Neural progenitor cell (in vitro differentiated cells): ENCODE measurements at places on chromosomes 4 and X.
A peak's percentile ranks its signal among the peaks of the same experiment; 100 is the strongest.

DNA sequence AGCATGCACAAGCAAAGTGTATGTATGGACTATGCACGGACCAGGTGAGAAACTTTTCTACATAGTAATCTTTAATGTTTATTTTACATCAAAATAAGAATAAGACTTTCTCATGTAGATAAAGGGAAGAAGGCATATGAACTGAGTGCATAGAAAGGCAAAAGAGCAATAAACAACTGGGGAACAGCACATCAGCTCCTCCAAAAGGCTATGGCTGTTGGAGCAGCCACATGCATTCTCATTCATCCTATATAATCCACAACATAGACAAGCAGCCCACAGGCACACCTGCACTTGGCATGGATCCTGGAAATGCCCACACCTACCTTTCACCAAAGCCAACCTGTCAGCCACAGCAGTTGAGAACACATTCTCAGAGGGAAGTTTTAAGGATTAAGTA, 586.9 kb upstream of the INTU start:
- no peak for DNase-seq

GRCh38 chr4:176538217-176538925, 218.6 kb downstream of the SPCS3 start:
- DNase-seq, result no peak

GRCh38 chr4:154574311-154574710, 11.5 kb downstream of the FGB start:
- no peak for DNase-seq

DNA sequence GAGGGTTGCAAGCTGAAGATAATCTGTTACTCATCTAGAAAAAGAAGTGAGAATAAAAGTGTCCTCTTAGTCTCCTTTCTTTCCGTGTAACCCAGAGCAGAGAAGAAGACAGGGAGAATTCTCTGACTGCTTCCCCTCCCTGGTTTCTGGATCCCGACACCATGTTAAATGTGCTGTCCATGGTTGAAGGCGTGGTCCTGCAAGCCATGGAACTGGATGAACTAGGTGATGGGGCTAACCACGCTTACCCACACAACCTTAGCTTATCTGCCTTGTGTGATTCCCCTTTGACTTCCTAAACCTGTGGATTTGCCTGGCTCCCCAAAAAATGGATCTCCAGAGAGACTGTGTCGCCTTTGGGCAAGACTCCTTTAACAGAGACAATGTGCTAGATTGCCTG, 907.6 kb downstream of the FSTL5 start:
- peak; percentile 15 for DNase-seq

GRCh38 chr4:171583790-171584189, 229.4 kb upstream of the GALNTL6 start:
- DNase-seq, result no peak

DNA sequence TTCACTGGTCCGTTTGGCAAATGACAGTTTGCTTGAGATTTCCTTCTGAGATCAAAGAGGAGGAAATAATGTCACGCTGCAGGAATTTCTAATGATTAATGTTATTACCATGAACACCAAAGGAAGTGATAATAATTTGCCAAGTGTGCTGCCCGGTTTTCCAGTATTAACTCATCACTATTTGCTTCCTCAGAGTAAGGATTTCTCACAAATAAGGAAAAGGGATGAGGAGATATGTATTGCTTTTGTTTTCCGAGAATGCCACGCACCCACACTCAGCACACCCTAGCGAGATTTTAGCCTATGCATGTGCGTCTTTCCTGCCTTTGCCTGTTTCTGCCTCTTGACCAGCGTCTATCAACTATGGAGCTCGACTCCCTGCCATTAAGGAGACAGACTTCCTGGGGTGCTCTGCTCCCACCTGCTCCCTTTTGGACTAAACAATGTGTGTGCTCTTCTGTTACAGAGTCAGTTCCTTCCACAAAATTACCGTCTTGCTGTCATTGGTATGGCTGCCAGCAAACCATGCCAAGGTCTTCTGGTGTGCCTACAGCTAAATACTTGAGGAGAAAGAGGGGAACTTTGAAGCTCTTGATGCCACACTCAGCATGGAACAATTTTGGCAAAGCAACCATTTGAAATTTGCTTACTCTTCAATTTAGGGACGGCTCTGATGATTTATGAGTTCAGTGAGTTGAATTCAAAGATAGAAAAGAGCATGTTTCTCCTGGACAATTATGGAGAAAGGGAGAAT, 393.1 kb upstream of the ZFP42 start:
- no peak for DNase-seq

GRCh38 chrX:45845142-45845541, 644.5 kb upstream of the DIPK2B start:
- no peak for DNase-seq

GRCh38 chr4:80926891-80927290, 103.6 kb upstream of the BMP3 start:
- no peak for DNase-seq

DNA sequence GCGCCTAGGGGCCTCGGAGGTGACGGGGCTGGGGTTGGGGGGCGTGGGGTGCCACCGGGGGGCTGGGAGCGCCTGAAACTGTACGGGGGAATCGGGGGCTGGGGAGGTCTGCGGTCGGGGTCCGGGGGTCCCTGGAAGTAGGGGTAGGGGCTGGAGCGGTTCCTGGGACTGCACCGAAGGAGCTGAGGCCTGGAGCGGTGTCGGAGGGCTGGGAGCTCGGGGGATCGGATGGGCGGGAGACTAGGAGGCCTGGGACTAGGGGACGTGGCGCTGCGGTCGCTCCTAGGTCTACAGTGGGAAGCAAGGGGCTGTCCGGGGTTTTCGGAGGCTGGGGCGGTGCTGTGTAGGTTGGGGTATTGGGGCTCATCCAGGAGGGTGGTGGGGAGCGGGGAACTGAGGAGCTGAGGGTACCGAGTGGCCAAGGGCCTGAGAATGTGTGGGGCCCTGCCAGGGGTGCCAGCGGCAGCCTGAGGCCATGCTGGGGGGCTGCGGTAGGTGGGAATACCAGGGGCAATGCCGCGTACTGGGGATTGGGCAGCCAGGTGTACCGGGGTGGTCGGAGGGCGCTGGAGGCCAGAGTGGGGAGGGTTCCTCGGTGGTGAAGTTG, 562 bp downstream of the AKAP17A start:
- DNase-seq, result peak; percentile 35

GRCh38 chr4:172986114-172986513, 182.5 kb upstream of the GALNT7 start:
- DNase-seq, result no peak

DNA sequence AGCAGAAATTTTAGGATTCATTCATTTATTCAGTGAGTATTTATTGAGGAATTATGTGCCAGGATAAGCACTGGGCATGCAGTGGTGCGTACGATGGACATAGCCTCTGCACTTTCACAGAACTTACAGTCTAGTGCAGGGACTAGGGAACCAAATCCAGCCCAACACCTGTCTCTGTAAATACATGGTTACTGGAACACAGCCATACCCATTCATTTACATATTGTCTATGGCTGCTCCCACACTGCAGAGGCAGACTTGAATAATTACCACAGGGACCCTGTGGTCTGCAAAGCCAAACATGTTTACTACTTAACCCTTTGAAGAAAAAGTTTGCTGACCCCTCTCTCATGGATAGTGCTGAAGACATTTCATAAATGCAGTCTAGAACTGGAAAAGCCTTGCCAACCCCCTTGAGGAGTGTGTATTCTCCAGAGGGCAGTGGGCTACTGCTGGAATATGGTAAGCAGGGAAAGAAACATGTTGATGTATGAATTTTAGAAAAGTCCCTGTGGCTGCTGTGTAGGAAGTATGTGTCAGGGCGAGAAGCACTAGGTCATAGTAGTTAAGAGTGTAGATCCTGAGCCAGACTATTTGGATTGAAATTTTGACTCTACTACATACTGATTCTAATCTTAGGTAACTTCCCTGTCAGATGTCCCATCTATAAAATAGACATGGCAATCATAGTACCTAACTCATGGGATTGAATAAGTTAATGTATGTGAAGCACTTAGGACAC, 75.5 kb downstream of the GALNT7 start:
- no peak for DNase-seq

DNA sequence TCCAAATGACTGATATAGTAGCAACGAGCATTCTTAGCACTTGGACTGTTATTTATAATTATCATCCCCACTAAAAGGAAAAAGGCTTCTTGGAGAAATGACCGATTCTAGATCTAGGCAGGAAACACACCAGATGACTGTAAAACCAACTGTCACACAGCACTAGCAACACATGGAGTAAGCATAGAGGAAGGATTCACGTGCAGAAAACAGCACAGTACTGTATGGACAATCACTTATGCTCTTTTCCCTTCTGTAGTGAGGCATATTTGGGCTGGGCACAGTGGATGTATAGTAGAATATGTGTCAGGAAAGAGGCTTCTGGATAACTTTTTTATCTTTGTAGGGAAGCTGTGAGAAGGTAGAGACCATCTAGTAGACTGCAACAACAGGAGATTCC, 6.0 kb upstream of the COPS4 start:
- DNase-seq, result no peak

DNA sequence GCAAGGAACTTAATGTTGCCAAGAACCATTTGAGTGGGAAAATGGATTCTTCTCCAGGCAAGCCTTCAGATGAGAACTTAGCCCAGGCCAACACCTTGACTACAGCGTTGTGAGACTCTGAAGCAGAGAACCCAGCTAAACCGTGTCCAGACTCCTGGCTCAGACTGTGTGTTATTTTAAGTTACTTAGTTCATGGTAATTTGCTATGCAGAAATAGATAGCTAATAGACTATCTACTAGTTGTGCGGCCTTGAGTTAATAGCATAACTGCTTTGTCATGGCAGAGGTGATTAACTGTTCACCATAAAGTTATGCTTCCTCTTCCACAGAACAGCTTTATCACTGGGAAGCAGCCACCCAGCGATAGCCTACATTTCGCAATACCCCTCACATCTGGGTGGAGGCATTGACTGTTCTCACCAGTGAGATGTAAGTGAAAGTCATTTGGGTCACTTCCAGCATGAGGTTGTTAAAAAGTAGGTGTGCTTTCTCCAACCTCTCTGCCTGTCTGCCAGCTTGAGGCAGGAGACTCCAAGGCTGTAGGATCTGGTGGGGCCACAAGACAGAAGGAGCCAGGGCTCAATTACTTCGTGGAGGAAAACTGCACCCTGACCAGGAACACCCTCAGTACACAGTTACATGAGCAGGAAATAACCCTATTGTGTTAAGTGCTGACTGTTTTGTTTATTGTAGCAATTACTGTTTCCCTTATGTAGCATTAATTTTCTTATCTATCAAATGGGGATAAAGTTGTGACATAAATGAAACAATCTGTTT, 94.2 kb downstream of the GPAT3 start:
- DNase-seq, result no peak

GRCh38 chr4:142846108-142846728, at the start of gene INPP4B:
Gene INPP4B (minus strand): TSS chr4:142846301.
- peak; percentile 72 for DNase-seq

DNA sequence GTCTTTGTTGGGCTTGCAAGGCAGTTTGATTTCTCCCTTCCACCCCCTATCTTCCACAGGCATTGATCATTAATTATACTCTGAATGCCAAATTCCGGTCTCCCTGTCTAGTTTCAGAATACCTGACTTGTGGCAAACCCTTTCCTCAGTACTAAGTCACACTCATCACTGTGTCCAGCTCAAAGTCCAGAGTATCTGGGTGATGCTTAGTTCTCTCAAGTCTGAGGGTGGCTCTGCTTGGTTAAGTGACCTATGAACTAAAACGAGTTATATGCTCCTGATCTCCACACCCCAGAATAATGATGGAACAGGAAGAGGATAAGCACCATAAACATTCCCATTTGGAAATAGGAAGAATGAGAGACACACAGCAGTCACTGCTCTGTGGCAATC, 6.5 kb downstream of the SMIM9 start:
- no peak for DNase-seq

- no peak for DNase-seq
Measured at GRCh38 chr4:150116506-150116905, 38.3 kb downstream of the DCLK2 start.

GRCh38 chr4:84498203-84498934, 723 bp downstream of the NKX6-1 start:
- peak; percentile 70 for DNase-seq

DNA sequence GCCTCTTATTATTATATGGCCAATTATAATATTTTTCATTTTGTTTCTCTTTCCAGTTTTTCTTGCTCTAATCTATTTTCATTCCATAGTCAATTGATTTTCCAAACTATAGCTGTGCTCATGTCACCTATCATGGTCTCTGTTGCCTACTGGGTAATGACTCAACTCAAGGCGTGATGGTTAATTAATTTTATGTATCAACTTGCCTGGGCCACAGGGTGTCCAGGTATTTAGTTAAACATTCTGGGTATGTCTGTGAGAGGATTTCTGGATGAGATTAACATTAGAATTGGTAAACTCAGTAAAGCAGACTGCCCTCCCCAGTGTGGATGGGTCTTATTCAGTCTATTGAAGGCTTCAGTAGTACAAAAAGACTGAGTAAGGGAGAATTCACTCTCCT, 9.9 kb downstream of the FHIP1A start:
- DNase-seq, result no peak
